Activated CD8-positive, alpha-beta memory T cell treated with anti-CD3 and anti-CD28 coated beads, Interleukin-2, amount 50 U/mL, for 4 hours (primary cell): ENCODE measurements at places on chromosomes 5 and 9.
A peak's percentile ranks its signal among the peaks of the same experiment; 100 is the strongest.

DNA sequence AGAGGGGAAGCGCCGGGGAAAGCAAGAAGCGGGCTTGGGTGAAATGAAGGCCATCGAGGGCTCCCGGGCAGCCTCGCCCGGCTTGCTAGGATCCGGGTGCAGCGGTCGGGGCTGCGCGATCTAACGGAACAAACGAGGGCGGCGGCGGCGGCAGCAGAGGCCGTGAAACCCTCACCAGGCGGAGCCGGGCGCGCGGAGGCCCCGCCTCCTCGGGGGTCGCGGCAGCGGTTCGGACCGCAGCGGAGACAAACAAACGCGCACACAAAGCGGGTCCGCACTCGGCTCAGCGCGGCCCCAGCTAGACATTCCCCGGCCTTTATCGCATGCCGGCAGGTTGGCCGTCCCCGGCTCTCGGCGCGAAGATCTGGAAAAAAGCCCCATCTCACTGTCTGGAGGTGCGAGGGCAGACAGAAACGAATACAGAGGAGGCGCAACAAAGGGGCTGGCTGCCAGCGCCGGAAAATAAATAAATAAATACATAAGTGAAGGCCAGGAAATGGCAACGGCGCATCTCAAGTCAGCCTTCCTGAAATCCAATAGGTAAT is 10.5 kb upstream of the TRIM36 start:
- DNase-seq = peak; percentile 34

DNA sequence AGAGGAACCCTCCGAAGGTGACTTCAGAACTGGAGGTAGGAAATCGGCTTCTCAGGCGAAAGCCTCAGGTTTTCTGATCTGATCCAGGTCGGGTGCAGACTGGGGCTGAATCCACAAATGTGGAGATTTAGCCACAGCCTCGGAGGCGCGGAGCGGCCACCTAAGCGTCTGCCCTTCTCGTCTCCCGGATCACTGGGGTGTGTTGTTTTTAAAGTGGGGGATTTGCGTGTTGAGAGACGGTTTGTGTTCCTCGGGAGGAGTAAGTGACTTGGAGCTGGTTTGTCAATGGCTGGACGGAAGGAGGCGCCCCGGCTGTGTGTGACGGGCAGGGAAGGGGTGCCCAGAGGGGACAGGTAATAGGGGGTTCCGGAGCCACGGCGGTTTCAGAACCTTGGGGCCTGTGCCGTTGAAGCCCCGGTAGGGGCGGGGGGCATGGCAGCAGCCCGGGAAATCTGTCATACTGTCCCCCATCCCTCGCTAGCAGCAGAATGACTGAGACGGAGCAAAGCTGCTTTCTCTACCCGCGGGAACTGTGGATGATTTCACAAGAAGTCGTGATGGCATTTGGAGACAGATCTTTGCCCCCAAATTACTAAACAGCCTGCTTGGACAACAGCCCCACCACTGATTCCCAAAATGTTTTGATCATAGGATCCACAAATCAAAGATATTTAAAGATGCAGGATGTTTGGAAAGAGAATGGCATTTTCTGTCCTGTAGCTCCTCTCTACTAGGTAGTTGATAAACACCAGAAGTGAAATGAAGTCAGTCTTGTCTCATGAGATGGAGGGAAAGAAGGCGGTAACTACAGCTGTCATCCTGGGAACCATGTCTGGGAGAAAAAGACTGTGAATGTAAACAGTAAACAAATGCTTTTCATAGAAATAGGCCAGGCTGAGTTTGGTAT is 216.5 kb downstream of the PDZD2 start:
- peak; percentile 39 for DNase-seq

GRCh38 chr5:149283626-149284480 is 12.2 kb downstream of the AFAP1L1 start:
- DNase-seq = no peak

- DNase-seq = no peak
These were observed 1056.5 kb upstream of the EDIL3 start for GRCh38 chr5:85441156-85441555.

DNA sequence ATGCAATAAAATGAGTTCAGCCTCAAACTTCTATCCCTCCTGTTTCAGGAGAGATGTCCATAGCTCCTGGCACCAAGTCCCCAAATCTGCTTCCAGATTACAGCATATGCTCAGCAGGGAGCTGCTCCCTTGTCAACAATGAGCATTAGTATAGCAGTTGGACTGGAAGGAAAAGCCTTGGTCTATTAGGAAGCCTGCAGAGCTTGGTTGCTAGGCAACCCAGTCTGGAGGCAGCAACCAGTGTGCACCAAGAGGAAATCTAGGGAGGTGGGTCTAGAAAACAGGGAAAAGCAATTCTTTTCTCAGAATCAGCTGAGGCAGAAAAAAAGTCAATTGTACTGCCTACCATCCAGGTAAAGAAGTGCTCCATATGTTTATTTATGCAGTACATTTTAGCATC is 229.5 kb upstream of the NMUR2 start:
- no peak for DNase-seq

DNA sequence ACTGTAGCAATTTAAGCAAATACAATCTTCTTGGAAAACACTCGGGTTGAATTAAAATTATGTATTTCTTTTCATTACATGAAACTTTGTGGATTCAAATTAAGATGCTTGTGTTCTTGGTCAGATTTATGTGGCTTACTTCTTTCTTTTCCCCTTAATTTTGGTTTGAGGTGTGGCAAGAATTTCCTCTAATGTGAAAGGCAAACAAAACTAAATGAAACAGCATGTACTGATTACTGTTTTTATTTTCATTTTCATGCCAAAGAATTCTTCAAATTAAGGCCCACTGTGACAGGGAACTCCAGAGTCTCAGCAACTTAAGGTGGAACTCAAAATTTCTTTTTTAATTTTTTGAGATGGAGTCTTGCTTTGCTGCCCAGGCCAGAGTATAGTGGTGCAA is at the start of gene OMD:
TSS of gene OMD (minus strand) at position 132 of the 400 bp plus-strand sequence. CDS start 6,913 bp downstream, outside the sequence.
- no peak for DNase-seq

DNA sequence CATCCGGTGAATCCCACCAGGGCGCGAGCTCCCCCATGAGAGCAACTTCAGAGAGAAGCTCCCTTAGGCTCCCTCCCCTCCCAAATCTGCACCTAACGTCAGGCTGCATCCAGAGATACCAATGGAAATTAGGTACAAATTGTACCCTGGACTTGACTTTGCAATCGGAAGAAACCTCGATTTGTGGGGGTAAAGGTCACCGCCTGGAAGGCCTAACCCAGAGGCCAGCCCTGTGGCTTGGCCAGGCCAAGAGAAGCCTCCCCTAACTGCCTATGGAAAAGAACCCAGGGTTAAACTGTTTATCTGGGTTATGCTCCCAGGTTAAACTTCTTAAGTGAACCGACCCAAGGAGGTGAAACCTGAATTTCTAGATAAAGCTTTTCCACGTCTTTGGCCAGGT is 80.4 kb downstream of the GTF3C4 start:
- DNase-seq = no peak

- no peak for DNase-seq
These were observed 4.4 kb downstream of the LRRC8A start for GRCh38 chr9:128886211-128886891.

DNA sequence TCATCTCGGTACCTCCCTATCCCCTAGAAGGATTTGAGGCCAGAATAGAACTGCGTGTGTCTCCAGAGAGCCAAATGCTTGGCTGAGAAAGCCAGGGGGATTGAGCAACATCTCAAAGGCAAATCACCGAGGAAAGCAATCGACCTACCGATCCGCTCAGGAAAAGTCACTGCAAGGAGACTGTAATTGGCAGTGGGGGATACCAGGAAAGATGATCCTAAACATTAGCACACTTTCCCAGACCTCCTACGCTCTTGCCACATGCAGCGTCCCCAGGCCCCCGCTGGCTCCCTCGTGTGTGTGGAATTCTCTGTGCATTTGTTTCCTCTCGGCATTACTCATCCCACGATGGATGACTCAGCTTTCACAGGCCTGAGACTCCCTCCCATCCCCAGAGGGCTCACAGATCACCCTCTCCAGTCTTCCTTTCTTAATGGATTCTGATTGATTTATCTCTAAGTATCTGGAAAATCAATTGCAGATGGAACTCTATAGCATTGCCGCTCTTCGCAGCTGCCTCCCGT is 82.2 kb upstream of the ICE1 start:
- DNase-seq = no peak

DNA sequence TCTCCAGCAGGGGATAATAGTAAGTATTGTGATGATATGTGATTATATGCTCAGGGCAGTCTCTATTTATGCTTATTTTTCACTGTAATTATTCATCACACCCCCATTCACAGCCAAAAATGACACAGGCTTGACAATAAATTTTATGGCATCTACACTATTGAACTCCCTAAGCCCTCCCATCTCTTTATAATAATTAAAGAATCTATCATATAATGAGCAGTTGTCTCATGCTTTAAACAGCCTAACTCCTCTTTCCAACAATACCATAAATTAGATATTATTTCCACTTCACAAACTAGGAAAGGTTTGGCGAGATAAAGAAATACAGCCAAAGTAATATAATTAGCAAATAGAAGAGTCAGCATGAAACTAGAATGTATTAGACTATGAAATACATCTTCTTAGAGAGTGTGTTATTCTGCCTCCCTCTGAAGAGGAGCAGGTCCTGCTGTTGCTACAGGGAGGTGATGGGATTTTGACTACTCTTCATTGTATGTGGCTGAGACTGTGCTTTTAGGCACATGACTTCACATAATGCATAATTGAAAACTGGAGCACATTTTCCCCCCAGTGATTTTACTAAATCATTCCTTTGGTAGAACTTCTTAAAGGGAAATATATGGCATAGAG is 488.8 kb downstream of the HTR1A start:
- DNase-seq = no peak

GRCh38 chr9:138103849-138104206 is 226.2 kb downstream of the CACNA1B start:
- DNase-seq = no peak
